T-helper 2 cell (primary cell): ENCODE measurements at places on chromosomes 7 and 10.

- DNase-seq, result peak; percentile 19
Observed at GRCh38 chr7:7103343-7104313, 78.7 kb upstream of the C1GALT1 start.

GRCh38 chr7:4722960-4723630 lies 41.0 kb downstream of the FOXK1 start:
- no peak for DNase-seq

- DNase-seq, result no peak
Observed at GRCh38 chr10:68897336-68897741, 3.8 kb upstream of the DDX50 start.

- no peak for DNase-seq
Observed at GRCh38 chr7:142889816-142890215, 4.3 kb upstream of the TRPV6 start.

GRCh38 chr7:133489906-133490305 lies 237.0 kb downstream of the EXOC4 start:
- no peak for DNase-seq

- DNase-seq, result no peak
Observed at GRCh38 chr10:132130286-132131265, 56.2 kb upstream of the DPYSL4 start.

DNA sequence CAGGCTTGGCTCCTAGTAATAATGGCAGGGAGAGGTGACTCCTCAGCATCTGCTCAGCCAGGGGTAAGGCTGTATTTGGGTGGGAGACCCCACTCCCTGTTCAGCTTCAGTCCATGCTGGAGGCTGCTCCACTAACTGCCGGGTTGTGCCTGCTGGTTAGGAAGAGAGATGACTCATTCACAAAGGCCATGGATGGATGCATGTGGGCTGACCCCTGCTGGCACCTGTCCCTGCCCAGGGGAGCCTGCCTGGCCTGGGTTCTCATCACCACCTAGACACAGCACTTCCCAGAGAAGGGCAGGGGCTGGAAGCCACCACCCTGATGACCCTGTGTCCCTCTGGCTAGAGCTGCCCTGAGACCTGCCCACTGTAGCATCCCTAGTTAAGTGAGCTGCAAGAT lies 59.0 kb downstream of the VSTM4 start:
- DNase-seq, result no peak

DNA sequence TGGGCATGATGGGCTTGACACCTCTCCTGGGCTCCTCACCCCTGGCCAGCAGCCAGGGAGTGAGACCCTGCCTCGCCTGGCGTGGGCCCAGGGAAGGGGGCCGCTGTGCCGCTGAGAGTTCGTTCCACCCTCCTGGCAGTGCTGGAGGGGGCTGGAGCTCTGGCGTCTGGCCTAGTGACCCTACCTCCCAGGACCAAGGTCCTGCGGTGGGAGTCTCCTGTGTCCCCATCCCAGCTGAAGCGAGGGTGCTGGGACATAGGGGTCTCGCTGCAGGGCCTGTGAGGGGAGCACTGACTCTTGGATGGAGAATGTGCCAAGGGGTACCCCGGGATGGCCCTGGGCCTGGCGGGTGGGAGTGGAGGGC lies 1.2 kb downstream of the GTF2IRD1 start:
- no peak for DNase-seq

- no peak for DNase-seq
Observed at GRCh38 chr7:98913612-98914011, 35.3 kb downstream of the TRRAP start.

DNA sequence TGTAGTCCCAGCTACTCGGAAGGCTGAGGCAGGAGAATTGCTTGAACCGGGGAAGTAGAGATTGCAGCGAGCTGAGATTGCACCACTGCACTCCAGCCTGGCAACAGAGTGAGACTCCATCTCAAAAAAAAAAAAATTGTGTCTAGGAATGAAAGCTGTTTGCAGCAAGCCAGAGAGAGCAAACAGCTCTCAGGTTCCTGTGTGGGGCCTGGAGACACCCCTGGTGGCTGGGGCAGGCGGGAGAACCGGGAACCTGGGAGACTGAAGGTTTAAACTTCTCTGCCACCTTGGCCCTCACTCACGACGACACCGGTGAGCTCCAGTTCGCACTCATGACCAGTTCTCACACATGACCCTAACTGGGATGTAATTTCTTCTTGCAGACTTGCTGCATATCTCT lies 13.2 kb upstream of the UNCX start:
- no peak for DNase-seq

DNA sequence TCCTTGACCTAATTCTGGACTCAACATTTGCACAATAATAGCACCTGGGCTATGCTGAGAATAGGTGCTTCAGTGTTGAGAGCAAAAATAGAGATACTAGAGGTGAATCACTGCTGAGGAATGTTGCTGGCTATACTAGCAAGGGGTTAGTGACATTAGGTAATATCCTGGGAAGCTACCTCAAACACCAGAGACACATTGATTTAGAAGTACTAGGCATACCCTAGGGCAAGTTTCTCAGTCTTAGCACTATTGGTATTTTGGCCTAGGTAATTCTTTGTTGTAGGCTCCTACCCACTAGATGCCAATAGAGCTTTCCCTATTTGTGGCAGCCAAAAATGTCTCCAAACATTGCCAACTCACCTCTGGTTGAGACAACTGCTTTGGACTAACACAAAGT lies 484.0 kb upstream of the MBL2 start:
- DNase-seq, result no peak

GRCh38 chr10:24340883-24341282 lies 131.9 kb downstream of the KIAA1217 start:
- DNase-seq, result no peak

DNA sequence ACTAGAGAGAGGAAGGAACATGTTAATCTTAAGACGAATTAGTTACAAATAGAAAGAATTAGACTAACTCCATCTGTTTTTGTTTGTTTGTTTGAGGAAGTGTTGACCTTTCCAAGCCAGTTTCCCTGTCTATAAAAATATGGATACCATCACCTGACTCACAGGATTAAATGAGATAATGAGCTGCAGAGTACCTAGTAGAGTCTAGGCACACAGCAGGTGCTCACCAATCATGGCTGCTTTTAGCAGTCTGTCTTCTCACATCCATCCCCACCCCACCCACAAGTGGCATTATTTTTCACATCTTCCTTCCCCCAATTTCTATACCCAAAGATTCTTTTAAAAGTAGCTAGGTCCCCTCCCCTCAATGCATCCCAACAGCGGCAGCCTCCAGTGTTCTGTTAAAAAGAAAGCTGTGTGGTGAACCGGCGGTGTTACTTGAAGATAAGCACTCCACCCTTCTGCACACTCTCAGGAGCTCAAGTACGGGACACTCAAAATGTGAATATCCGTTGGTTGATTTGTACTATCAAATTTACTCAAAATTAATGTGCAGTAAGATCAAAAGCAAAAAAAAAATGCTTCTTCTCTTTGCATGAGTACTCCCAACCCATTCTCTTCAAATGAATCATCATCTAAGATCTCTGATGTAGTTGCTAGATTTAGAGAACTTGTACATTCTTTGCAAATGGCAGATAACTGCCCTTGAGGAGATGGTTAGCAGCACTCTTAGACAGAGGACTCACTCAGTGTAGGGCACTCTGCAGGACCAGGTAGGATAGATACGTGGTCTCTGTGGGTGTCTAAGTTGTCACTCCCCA lies 145.4 kb upstream of the ASAH2 start:
- DNase-seq, result no peak

DNA sequence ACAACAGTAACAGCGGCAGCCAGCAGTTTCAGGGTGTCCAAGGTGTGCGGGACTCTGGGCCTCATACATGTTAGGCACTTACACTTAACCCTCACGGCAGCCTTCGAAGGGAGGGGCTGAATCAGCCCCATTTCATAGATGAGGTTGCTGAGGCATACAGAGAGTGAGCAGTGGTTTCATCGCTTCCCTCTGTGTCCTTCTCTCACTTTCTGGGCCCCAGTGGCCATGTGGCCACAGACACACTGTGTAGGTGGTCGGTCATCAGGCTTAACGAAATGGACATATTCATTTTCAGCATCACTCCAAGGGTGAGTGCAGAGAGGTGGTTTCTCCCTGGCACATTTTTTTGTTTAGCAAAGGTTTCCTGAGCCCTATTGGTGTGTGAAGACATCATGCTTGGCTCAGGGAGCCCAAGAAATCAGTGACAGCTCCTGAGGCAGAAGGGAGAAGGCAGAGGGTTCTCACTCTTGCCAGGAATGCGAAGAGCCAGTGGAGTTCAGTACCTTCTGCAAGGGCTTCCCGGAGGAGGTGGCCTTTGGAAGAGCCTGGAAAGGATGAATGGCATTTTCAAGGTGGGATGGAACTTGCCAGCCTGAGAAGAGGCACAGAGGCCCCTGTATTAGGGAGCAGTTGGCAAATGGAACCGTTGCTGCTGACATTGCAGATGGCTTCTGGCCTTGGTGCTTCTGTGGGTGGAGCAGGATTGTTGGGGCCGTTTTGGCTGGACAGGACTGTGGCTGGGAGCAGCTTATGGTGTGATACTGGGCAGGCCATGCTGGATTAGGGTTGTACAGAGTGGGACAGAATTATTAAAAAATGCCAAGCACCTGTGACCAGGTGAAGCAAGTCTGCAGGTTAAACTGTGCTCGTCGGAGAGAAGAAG lies 61.7 kb upstream of the PPIF start:
- DNase-seq, result no peak

DNA sequence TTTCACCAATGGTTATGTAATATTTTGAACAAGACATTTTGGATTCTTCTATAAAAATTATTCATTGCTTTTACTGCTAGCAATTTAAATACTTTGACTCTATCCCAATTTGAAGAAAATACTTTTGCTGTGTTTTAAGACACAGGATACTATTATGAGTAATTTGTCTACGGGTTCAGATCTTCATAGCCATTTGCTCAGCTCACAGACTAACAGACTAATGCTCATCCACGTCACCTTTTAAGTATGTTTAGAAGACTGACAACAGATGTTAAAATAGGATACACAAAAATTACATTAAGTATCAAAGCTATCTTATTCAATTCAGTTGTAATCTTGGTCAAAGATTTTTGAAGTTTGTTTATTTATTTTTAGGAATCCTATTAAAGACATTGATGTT lies 251.3 kb upstream of the CHRM2 start:
- DNase-seq, result no peak

DNA sequence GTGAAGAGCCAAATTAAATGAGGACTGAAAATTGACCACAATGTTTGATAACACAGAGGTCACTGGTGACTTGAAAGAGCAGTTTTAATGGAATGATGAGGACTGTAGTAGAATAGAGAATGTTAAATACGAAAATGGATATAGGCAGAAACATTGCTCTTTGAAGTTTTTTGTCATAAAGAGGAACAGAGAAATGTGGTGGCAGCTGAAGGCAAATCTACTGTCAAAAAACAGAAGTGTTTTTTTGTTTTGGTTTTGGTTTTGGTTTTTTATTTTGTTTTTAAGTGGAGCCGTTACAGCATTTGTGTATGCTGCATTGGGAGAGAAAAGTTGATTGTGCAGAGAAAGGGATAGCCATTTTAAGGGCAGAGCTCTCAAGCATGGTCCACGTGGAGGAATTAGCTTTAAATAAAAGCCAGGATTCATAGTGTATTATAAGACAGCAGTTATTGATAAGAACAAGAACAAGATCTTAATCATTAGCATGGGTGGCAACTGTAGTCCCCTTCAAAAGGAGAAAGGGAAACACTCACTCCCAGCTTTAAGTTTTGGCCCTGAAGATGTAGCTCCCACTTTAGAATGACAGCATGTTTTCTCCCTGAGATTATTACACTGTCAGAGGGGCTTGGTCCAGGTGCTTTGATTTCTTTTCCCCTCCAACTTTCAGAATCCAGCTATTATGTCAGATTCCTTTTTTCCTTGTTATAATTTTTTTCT lies 156.7 kb upstream of the BET1 start:
- DNase-seq, result no peak

GRCh38 chr7:85535974-85536729 lies 349.3 kb upstream of the SEMA3D start:
- DNase-seq, result no peak

DNA sequence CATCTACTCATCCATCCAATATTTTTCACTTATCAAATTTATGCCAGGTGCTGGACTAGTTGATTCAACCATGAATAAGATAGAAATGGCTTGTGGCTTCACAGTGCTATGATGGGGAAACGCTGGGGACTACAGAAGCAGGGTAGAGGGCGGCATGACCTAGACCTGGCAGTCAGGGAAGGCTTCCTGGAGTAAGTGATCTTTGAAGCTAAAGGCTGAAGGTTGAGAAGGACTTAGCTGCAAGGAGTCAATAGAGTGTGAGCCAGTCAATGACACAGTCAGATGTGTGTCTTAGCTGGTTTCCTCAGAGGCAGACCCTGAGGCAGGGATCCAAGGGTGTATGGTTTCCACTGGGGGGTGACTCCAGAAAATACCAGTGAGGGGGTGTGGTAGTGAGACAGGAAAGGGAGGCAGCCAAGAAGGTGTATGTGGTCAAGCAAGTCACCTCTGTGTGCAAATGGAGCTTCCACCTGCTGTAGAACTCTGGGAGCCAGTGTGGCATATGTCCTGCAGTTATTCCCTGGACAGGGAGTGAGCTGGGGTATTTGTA lies 10.3 kb downstream of the PRF1 start:
- DNase-seq, result no peak

GRCh38 chr7:67913604-67914003 lies 917.0 kb downstream of the TYW1 start:
- DNase-seq, result no peak

- no peak for DNase-seq
Observed at GRCh38 chr10:13728898-13729535, 142.3 kb downstream of the PRPF18 start.

GRCh38 chr7:138086563-138087270 lies 10.5 kb downstream of the AKR1D1 start:
- no peak for DNase-seq

DNA sequence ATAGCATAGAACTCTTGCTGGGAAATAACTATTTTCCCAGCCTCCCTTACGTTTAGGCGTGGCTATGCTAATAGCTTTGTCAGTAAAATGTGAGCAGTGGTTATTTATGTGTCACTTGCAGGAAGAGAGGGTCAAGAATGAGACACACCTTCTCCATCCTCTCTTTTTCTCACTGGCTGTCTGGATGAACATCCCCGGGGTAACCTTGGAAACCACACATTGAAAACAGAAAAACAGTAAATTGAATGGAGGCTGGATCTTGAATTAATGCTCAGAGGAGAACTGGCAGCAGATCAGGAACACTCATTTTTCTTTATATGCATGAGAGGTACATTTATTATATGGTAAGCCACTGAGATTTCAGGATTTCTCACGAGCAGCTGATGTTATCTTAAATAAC lies 127.6 kb downstream of the DNAJB9 start:
- no peak for DNase-seq

DNA sequence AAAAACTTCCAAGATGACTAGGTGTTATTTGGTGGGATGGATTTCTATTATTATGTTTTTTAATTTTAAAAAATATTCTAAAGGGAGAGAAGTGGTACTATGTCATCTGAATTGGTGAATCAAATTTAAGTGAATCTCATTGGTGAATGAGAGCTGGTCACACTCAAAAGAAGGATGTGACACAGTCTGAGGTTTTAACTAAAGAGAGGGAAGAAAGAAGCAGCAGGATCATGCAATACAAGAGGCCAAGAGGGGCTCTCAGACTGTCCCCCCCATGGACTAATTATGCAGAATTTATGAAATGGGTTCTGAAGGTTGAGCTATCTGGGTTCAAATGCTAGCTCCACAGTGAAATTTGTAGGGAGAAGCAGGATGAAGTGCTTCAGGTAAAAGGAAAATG lies 16.2 kb downstream of the MACC1 start:
- no peak for DNase-seq

- no peak for DNase-seq
Observed at GRCh38 chr7:2193575-2194305, 39.0 kb downstream of the MAD1L1 start.

- DNase-seq, result no peak
Observed at GRCh38 chr10:21481407-21481806, 44.1 kb downstream of the SKIDA1 start.

- DNase-seq, result no peak
Observed at GRCh38 chr10:104077247-104077646, 8.4 kb downstream of the COL17A1 start.

GRCh38 chr7:14936554-14936953 lies 34.0 kb upstream of the DGKB start:
- DNase-seq, result no peak
